ENCODE measurements at places on chromosomes 4 and X.

DNA sequence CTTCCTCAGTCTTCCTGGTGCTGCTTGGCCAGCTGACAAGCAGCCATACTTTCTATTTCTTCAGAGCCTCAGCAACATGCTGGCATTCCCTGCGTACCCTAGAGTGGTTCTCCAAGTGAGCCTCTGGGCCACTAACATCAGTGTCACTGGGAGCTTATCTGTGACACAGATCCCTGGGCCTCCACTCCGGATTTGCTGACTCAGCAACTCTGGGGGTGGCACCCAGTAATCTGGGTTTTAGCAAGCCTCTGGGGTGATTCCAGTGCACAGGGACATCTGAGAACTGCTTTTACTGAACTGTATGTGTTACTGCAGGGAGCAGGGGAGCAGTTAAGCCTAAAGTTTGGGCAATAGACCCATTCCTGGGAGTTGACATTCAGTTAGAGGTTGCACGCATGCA is 28.2 kb upstream of the HMGB3 start:
- DNase-seq, result no peak

DNA sequence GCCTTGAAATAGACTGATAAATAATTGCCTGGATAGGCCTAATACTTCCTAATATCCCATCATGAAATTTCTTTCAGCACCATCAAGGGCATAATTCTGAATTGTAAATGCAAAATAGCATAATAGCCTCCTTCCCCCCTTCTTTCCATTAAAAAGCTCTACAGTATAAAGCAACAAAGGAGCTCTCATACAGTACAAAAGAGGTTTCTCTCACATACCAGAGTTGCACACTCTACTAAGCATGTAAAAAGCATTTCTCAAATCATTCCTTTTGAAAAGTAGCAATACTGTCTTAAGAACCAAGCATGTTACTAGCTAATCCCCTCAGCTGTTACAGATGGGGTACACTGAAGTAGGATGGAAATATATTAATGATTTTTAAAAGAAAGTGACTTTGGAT is 509.0 kb downstream of the KLHL13 start:
- no peak for DNase-seq

DNA sequence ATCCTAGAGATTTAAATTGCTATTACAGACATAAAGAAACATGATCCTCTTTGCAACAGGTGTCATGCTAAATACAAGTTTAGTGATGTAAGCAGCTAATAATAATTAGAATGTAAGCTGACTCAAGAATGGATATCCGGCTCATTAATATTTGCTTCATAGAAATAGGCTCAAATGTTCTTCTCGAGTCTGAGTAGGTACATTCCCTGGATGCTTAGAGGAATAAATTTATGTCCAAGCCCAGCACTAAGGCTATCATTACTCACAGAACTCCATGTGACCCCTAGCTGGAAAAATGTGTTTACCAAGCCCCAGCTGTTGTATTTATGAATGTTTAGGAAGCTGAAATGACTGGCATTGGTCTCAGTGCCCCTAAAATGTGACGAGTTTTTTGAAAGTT is 87.6 kb upstream of the TSPAN7 start:
- DNase-seq, result no peak

- DNase-seq, result no peak
Observed at GRCh38 chr4:183858011-183858615, 47.0 kb upstream of the STOX2 start.

DNA sequence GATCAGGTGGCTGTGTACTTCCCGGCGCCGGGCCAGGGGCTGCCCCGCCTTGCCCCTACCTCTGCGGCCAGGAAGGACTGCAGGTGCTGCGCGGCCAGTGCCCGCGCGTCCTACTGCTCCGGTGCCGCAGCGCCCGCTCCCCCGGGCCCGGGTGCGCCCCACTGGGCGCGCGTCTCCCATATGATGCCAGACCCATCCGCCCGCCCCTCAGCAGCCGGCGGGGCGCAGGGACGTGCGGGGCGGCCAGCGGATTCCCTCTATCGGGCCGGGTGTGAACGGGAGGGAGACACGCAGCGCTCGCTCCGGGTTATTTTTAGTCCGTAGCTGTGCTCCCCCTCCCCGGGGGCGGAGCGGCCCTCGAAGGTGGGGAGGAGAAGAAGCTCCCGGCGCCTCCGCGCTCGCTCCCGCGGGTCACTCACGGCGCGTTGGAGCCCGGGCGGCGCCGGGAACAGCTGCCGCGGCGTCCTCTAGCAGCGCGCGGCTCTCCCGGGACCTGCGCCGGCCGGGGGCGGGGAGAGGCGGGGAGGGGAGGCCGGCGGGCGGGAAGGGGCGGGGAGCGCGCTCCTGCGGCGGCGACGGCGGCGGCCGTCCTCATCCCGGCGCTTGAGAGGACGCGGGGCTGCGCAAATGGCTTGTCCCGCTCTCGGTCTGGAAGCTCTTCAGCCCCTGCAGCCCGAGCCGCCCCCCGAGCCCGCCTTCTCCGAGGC is 103.6 kb downstream of the UCHL1 start:
- DNase-seq, result peak; percentile 92

- DNase-seq, result no peak
Observed at GRCh38 chr4:150828159-150828558, 186.9 kb downstream of the LRBA start.

DNA sequence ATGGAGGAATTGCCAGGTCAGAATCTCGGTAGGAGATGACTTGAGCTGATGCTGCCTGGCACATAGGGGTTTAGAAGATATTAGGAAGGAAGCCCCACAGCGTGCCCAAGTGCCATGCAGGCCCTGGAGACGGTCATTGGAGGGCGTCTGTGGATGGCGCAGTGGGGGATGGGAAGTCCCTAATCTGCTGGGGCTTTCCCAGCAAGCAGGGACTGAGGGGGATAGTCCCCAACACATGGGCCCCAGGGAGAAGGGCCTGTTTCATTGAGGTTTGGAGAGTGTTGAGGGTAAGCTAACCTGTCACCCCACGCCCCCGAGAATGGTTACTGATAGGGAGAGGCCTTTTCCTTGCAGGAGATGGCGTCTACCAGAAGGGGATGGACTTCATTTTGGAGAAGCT is 7.8 kb downstream of the TAFAZZIN start:
- no peak for DNase-seq

DNA sequence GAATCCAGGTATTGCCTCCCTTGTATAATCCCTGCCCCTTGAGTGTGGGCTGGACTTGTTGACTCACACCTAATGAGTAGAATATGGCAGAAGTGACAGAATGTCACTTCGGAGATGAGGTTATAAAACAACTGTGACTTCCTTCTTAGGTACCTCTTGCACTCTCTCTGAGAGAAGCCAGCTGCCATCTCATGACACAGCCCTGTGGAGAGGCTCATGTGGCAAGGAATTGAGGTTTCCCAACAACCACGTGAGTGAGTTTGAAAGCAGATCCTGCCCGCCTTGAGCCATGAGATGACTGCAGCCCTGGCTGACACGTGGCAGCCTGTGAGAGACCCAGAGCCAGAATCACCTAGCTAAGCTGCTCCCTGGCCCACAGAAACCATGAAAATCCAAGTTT is 13.5 kb downstream of the ASB11 start:
- no peak for DNase-seq

Measured in NCI-H187 (cell line).